D341Med (cell line): ENCODE measurements at places on chromosomes 1 and 21.

- no peak for DNase-seq
Observed at GRCh38 chr1:14844923-14845617, 246.6 kb downstream of the KAZN start.

GRCh38 chr21:29250636-29251035, 48.1 kb upstream of the BACH1 start:
- DNase-seq = no peak

GRCh38 chr1:185965870-185966269, 231.7 kb downstream of the HMCN1 start:
- no peak for DNase-seq

GRCh38 chr1:164479242-164479641, 79.7 kb upstream of the PBX1 start:
- DNase-seq = no peak

DNA sequence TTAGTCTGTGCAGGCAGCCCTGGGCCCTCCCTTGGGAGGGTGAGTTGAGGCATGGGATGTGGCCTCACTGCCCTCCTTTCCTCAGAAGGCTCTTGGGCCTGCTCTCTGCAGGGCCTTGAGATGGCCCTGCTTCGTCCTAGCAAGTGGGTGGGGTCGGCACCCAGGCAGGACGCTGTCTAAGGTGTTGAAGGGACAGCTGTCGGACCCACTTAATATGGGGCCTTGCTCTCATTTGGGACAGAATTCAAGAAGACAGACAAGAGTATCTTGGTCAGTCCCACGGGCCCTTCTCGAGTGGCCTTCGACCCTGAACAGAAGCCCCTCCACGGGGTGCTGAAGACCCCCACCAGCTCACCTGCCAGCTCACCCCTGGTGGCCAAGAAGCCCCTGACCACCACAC, 26.0 kb upstream of the PDXK start:
- peak; percentile 13 for DNase-seq

DNA sequence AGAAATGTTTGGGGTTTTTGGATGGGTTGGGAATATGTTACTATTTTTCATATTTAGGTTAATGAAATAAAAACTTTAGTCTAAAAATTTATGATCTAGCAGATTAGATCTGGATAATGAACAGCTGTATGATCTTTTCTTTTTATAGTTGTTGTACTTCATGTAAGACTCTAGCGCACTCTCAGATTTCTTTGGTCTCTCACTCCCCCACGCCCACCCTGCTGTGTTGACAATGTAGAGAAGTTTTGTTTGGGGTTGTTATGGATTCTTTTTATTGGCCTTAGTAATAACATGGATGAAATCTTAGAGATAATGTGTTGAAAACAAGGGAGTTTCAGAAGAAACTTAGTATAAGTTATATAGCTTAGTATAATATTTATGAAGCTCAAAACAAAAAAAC, 5.5 kb downstream of the KLF18 start:
- no peak for DNase-seq

DNA sequence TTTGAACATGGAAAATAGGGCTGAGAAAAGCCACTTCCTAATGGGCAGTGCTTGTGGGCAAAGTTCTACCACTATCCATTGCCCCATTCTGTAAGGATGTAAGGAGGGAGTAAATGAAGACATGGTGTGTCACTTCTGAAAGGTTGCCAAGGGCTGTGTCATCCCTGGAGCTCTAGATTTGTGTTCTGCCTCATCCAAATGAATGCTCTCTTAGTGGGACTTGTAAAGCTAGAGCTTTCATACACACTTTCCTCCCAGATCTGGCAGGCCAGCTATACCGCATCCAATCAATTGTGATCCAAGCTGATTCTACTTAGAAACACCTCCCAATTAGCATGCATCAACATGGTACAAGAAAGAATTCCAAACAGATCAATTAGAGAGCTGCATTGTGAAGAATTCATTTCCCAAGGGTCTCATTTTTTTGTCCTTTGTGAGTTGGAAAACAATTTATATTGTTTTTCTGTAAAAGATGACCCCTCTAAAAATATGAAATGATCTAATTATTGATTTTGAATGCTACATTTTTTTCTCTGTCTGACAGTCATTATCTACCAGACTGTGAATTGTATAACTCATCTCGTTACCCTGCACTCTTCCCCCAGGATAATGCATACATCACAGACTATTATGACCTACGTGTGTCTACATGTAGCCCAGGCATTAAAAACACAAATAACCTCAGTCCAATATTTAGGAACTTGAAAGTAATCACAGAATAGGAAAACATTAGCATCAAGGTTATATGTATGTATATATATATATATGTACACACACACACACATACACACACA, 117.1 kb upstream of the DUSP10 start:
- DNase-seq = no peak

GRCh38 chr1:83931658-83932253, 67.2 kb downstream of the TTLL7 start:
- peak; percentile 51 for DNase-seq

DNA sequence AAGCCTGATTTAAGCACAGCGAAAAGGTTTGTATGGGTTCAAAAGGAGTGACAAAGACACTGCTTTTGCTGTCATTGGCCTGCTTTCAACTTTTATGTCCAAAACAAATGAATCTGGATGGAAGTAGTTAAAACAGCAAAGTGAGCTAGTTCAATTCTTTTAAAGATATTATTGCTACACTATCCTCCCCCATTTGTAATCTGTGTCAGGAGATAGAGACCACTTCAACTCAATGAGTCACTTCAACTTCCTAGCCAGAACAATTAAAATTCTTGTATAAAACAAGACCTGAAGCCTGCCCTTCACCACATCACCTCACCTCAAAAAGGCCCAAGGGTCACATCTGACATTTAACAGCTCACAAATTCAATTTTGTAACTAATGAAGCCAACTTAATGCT, 364.1 kb upstream of the LYPLAL1 start:
- DNase-seq = no peak

GRCh38 chr1:206513312-206514111, 6.2 kb downstream of the RASSF5 start:
- DNase-seq = no peak

GRCh38 chr1:6144647-6145395, 35.3 kb downstream of the CHD5 start:
- DNase-seq = no peak

GRCh38 chr1:196651637-196652215, at the start of gene CFH:
CFH (plus strand) TSS chr1:196652043; CDS start chr1:196652118, 75 bp downstream.
- no peak for DNase-seq

- no peak for DNase-seq
Observed at GRCh38 chr1:50346621-50347020, 76.6 kb downstream of the DMRTA2 start.

DNA sequence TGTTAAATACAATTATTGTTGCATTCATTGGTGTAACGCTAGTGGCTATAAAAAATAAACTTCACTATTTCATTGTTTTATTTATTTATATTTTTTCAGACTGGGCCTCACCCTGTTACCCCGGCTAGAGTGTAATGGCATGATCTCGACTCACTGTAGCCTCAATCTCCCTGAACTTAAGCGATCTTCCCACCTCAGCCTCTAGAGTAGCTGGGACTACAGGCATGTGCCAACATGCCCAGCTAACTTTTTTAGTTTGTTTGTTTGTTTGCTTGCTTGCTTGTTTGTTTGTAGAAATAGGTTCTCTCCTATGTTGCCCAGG, 387.4 kb upstream of the PTBP2 start:
- no peak for DNase-seq

DNA sequence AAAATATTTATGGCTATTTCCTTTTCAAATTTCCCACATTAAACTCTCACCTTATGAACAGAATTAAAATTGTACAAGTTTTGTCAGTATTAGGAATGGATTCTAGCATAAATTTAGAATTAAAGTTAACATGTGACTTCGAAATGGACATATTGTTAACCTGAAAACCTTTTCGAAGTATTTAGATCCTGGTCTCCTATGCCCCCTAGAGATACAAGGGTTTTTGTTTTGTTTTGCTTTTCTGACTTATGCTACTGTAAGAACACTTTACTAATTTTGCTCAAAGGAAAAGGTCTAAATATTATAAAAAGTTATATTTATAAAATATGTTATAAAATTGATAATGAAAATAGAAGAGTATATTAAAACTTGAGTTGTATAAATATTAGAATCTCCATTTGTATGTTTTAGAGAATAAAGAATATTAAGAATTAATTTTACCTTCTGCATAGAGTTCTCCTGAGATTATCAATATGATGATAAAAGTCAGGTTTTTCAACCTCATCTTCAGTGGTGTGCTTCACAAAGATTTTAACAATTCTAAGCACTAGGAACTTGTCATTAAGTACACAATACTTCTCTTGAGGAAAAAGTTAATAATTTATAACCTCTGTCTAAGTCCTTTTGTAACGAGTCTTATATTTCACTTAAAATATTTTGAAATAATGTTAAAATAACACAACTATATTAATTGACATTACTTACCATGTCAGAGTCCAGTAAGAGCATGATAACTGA, at the start of gene F13B:
TSS of gene F13B (minus strand) at position 542 of the 738 bp plus-strand sequence. CDS start at position 505, 37 bp downstream.
- DNase-seq = no peak

- no peak for DNase-seq
Observed at GRCh38 chr1:183719289-183719688, 66.2 kb upstream of the APOBEC4 start.

DNA sequence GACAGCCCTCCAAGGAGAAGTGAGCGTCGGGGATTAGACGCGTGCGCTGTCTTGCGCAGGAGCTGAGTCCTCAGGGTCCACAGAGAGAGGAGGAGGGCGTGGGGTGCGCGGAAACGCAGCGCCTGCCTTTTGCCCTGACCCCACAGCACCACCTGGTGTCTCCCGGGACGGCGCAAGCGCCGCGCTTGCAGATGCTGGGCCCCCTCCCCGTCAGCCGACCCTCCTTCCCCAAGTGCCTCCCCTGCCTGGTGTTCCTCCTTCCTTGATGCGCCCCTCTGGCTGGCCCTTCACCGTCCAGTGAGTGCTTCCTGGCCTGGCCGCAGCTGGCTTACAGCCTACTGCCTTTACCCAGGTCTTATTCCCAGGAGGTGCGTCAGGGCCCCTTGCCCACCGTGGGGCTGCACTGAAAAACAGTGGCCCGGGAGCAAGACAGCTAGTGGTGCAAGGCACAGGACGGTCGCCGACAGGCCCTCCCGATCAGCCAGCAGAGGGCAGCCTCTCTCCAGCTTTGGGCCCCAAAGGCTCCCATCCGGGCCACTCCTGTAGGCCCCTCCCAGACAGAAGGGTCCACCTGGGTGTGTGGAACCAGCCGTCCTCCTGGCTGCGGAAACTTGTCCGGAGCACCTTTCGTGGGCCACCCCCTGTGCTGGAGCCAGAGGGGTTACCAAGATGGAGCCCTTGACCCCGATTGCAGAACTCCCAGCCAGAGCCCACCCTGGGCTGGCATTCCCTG, 12.9 kb upstream of the PHLDA3 start:
- peak; percentile 90 for DNase-seq

DNA sequence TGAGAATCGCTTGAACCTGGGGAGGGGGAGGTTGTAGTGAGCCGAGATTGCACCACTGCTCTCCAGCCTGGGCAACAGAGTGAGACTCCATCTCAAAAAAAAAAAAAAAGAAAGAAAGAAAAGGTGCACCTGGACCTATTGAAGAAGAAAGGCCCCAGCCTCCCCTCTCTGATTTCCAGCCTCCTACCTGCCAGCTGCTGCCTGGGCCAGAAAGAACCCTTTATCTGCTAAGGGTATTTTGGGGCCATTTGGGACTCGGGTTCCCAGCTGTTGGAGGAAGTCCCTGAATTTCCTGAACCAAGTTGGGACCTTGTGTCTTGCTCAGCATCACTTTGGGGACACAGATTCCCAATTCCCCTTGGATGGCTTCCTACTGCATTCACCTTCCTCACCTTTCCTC, 3.9 kb upstream of the TNFRSF8 start:
- no peak for DNase-seq

GRCh38 chr1:171844381-171844780, 3.1 kb downstream of the DNM3 start:
- DNase-seq = no peak

GRCh38 chr1:17831597-17831996, 76.5 kb downstream of the ACTL8 start:
- DNase-seq = no peak

- DNase-seq = no peak
Observed at GRCh38 chr1:220013497-220013896, 32.8 kb downstream of the EPRS1 start.

GRCh38 chr1:109846162-109846561, 64.5 kb upstream of the CSF1 start:
- no peak for DNase-seq

DNA sequence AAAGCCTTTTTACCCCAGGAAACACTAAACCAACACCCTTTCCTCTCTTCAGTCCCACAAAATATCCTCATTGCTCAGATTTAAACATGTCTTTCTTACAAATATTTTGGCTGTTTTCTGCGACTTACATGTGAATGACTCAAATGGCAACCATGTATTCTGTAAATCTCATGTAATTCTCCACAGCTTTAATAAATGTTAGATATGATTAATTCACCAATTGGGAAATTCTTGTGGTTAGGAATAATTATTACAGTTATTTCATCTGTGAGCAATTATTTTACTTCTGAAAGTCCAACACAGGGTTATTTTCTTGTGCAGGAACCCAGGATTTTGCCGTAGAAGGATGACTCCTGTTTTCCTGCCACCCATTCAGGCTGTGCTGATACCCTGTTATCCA, 431.5 kb downstream of the LMO4 start:
- DNase-seq = no peak

GRCh38 chr21:17396948-17397347, 115.9 kb upstream of the CXADR start:
- DNase-seq = no peak

GRCh38 chr1:155479205-155479604, 83.4 kb downstream of the ASH1L start:
- DNase-seq = no peak

- no peak for DNase-seq
Observed at GRCh38 chr1:8456991-8457390, 139.1 kb downstream of the SLC45A1 start.

GRCh38 chr21:29300807-29301138, 2.1 kb downstream of the BACH1 start:
- DNase-seq = no peak

DNA sequence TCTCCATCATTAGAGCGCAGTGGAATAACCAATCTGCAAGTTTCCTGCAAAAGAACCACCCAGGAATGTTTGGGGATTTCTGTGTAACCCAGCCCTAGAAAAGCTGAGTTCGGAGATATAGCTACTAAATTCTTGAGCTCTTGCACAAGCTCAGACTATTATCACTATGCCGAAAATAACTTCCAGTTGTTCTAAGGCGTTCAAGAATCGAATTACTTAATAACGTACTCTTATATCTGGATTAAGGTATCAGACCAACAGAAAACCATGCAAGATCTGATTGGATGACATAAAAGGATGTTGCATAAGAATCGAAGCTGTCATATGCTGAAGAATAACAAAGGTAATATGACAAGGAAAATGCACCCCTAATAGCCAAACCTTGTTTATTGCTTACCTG, 7.5 kb upstream of the LAMC2 start:
- DNase-seq = no peak

DNA sequence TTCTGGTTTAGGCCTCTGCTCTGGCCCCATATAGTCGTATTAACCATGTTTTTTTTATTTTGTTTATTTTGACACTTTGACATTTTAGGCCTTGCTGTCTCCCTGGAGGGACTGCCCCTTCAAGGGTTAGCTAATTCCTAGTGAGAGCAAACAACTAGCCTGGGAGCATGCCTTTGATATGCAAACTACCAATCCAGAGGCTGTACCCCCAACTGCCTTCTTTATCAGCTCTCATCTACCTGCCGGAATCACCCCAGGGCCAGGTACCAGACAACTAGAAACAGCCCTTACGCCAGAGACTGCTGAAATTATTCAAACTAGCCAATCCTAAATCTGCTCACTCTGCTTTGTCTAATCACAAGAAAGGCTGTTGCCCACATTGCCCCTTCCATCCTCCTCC, 13.0 kb upstream of the ST6GALNAC5 start:
- no peak for DNase-seq
